ENCODE measurements at places on chromosomes 2 and 18.

- DNase-seq = no peak
These were observed 16.2 kb downstream of the DOCK10 start for GRCh38 chr2:225025917-225026571.

- no peak for DNase-seq
These were observed 31.3 kb downstream of the DGKD start for GRCh38 chr2:233385489-233386044.

DNA sequence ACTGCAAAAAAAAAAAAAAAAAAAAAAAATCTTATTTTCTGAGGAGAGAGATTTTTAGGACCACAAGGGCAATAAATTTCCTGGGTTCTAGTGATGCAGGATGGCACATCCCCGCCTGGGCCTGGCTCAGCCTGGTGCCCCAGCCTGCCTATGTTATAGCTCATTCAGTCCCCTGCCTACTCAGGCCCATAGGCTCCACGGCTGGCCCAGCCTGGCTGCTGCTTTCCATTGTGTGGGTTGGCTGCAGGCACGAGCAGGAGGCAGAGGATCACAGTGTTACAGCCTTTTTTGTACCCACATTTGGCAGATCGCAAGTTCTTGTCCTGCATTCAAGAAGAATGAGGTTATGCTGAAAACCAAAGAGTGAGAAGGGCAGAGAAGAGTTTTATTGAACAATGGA, 2.8 kb upstream of the SULT6B1 start:
- no peak for DNase-seq

- no peak for DNase-seq
These were observed 440.5 kb downstream of the NBAS start for GRCh38 chr2:15120631-15121030.

GRCh38 chr2:206531996-206532543, 88.7 kb downstream of the ADAM23 start:
- DNase-seq = no peak

- no peak for DNase-seq
These were observed 38.2 kb upstream of the PNO1 start for GRCh38 chr2:68119504-68119903.

DNA sequence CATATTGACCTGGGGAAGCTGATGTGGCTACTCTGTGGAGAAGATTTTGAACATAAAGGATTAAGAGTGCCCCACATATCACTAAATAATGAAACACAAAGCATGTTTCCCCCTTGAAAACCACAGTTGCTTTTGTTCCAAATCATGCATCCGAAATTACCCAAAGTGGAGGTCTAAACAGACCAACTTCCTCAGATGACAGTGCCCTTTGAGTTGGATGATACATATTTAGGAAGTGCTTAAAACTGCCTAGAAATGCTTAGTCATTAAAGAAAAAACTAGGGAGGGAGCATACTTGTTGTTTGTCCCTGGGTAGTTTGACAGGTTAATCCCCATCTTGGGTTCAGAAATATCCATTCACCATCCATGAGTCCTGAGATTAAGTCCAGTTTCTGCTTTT, 1070.3 kb downstream of the SUCLG1 start:
- DNase-seq = no peak

- DNase-seq = no peak
These were observed 40.0 kb downstream of the ETAA1 start for GRCh38 chr2:67437114-67437513.

- DNase-seq = no peak
These were observed 285.1 kb downstream of the TMX3 start for GRCh38 chr18:68429841-68430240.

DNA sequence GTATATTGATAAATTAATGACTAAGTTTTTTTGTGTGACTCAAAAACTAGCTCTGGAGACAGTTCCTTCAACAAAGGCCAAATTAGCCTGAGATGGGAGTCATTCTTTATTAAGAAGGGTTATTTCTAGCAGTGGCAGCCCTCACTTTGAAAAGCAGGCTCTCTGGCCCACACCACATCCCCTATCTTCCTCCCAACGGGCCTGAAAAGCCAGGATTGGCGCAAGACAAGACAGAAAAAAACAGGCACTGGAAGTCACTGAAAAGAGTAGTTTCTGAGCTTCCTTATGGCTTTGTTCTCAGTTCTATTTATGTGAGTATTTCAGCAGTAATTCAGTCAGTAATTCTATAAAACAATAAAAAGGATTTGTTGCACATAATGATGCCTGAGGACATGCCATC, 149.0 kb downstream of the LAMA3 start:
- DNase-seq = no peak

GRCh38 chr2:235054919-235055318, 103.1 kb downstream of the SH3BP4 start:
- no peak for DNase-seq

- no peak for DNase-seq
These were observed 51.4 kb downstream of the POMC start for GRCh38 chr2:25116956-25117355.

DNA sequence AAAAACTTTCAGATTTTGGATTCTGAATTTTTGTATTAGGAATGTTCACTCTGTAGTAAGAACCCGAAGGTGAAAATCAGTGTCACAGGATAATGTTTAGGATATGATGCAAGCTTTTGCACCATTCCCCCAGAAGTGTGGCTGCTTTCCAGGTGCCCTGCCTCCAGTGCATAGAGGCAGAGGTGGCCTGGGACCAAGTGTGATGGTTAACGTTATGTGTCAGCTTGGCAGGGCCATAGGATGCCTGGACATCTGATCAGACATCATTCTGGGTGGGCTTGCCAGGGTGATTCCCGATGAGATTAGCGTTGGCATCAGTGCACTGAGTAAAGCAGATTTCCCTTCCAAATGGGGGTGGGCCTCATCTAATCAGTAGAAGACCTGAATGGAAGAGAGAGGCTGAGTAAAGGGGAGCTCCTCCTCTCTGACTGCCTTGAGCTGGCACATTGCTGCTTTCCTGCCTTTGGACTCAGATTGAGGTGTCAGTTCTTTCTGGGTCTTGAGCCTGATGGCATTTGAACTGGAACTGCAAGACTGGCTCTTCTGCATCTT, 177.4 kb upstream of the HS6ST1 start:
- DNase-seq = no peak

GRCh38 chr2:23605236-23605635, 220.3 kb downstream of the KLHL29 start:
- no peak for DNase-seq

GRCh38 chr18:62301322-62301721, 23.8 kb upstream of the TNFRSF11A start:
- DNase-seq = no peak

- no peak for DNase-seq
These were observed 46.5 kb upstream of the SPAG16 start for GRCh38 chr2:213237787-213238186.

DNA sequence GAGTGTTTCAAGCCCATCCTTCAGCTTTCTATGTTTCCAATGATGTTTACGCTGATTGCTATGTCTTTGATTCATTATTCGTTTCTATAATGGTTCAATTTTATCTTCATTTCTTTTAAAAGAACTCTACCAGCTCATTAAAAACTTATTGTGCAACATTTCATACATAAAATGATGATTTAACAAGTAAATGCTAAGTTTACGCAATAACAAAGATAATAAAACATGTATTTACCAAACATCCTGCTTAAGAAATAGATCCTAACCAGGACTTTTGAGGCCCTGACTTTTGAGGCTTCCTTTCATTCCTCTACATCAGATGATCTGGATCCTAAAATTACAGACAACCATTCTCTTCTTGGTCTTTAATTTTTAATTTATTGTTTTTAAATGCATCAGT, 86.5 kb upstream of the DLGAP1 start:
- DNase-seq = no peak

GRCh38 chr18:67919316-67919715, 402.8 kb upstream of the DSEL start:
- no peak for DNase-seq

DNA sequence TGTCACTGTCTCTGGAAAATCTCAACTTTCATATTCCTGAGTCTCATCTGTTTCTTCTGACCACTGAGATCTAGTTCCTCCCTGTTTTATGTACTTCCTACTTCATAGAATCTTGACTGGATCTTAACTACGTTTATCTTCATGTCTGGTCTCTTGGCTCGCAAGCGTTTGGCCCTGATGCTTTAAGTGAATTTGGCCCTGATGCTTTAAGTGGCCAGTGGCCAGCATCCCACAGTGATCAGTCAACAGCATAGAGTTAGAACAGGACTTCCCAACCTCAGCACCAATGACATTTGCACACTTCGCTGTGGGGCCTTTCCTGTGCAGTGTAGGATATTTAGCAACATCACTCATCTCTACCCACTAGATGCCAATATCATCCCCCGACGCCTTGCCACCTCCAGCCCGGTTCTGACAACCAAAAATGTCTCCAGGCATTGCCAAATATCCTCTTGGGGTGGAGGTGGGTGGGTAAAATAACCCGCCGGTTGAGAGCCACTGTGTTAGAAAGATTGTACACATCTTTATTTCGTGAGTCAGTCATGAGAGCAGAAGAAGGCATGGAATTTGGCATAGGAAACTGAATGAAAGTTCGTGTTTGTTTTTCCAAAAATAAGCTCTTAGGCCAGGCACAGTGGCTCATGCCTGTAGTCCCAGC, 12.2 kb downstream of the TM4SF20 start:
- no peak for DNase-seq

- no peak for DNase-seq
These were observed 16.7 kb upstream of the BZW1 start for GRCh38 chr2:200795028-200795440.

DNA sequence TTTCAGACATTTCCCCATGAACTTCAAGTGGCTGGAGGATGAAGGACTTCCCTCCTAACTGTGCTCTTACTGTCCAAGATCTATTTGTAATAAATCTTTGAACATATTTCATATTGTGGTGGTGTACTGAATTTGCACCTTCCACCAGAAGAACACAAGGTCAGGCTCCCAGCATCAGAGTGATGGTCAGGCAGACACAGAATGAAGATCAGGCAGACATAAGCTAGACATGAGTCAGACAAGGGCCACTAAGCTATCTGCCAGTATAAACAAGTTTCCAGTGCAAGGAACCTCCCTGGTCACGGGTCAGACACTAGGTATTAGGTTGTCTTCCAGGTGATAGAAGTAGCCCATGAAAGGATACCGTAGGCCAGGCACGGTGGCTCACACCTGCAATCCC, 20.0 kb downstream of the AQP12B start:
- DNase-seq = no peak

DNA sequence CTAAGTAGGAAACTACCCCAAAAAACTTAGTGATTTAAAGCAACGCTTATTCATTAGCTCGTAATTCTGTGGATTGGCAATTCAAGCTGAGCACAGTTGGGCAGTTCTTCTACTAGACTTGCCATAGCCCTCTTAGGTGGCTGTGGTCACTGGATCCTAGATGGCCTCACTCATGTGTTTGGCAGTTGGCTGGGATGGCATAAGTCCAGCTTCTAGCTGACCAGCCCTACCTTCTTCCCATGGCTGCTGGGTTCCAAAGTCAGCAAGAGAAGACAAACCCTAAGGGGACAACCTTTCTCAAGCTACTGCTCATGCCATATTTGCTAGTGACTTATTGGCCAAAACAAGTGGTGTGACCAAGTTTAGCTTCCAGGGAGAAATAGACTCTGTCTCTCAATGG, 95.3 kb downstream of the COPS8 start:
- DNase-seq = no peak

- DNase-seq = no peak
These were observed 10.1 kb upstream of the SULT1C2 start for GRCh38 chr2:108278631-108279030.

GRCh38 chr18:58542426-58543159, 86.3 kb downstream of the ALPK2 start:
- no peak for DNase-seq

DNA sequence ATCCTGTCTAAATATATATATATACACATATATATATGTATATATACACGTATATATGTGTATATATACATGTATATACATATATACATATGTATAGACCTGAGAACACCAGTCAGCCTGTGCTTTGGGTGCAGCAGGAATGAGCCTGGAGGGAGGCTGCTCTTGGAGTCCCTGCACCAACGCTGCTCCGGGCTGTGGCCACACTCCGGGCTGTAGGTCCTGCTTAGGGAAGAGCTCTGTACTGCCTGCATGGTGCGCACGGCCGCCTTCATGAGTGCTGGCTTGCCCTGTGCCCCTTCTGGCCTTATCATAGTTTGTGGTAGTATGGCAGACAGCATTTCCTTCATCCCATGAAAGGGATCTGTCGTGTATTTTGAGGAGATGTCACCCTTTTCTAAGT, 360.9 kb downstream of the TDRD15 start:
- DNase-seq = no peak

GRCh38 chr2:180583441-180584140, 396.8 kb upstream of the UBE2E3 start:
- DNase-seq = no peak

- no peak for DNase-seq
These were observed 495.5 kb upstream of the MYT1L start for GRCh38 chr2:2826621-2827020.

DNA sequence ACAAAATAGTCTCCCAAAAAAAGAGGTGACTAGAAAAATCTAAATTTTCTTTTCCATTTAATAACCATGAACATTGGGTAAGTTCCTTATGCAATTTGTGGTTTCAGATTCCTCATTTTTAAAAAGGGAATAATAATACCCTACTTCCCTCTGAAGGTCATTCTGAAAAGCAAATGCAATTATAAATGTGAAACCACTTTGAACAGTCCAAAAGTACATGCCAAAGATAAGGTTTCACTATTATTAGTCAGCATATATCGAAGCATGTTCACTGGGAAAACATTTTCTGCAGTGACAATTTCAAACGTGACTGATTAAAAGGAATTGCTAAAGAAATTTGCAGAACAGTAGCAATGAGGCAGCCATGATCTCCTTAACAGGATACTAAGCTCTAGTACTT, 100.1 kb upstream of the RNF152 start:
- DNase-seq = no peak

DNA sequence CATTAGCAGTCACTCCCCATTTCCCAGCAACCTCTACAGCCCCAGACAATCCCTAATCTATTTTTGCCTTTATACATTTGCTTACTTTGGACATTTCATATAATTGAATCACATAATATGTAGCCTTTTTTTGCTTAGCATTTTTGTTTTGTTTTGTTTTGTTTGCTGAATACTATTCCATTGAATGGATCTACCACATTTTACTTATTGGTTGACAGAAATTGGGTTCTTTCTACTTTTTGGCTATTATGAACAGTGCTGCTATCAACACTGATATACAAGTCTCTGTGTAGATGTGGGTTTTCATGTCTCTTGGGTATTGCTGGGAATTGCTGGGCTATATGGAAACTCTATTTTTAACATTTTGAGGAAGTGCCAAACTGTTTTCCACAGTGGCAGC, 7.6 kb downstream of the PTPN18 start:
- DNase-seq = no peak

DNA sequence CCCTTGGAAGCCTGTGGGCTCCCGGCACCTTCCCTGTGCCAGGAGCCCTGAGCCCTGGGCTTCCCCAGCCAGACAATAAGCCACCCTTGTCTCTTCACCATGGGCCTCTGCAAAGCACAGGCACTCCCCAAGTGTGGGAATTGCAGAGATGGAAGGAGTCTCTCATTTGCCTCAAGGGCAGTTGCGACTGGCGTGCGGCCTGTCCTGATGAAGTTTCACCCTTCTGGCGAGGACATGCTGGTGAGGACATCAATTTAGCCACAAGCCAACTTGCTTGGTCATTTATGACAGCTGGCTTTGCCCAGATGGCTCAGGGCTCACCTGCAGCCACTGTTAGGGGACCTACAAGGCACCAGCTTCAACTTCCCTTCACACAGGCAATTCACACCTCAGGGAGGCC, 180.2 kb downstream of the ANAPC1 start:
- DNase-seq = no peak
